ENCODE measurements at places on chromosomes 12 and 14. TPM values are rescaled to one million over a fixed set of nuclear protein-coding genes. Genes with fewer than 3 reads are reported as not detected.

DNA sequence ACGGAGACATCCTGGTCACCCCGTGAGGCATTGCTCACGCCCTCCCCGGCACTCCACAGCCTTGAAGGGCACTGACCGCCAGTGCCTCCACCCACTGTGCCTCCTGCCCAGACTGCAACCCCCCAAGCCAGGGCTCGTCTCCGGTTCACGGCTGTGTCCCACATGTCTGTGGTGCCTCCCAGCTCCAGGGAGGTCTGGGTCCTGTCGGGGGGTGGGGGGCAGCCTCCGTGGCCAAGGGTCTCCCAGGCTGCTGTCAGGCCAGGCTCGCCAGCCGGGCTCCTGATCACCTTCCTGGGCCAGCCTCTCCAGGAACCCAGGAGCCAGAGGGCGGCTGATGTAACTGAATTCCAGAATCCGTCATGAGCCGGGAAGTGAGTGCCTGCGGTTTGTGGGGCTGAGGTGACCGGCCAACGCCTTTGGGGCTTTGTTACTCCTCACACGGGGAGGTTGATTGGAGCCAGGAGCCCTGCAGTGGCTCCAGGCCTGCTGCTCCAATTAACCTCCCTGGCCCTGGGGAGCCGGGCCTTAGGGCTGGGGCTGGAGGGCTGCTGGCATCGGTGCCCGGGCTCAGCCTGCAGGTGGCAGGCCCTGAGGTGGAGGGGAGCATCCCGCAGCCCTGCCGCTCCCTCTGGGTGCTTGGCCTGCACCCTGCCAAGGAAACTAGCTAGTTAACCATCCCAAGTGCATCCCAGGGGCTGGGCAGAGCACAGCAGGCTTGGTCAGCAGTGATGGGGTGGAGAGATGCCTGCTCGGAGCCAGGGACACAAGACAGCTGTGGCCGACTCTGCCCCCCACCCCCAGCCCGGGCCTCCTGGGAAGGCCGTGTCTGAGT lies 36.4 kb upstream of the FBRSL1 start:
- DNase-seq: no peak

The SLC8A3 gene
- total RNA-seq: 28.4 TPM

DNA sequence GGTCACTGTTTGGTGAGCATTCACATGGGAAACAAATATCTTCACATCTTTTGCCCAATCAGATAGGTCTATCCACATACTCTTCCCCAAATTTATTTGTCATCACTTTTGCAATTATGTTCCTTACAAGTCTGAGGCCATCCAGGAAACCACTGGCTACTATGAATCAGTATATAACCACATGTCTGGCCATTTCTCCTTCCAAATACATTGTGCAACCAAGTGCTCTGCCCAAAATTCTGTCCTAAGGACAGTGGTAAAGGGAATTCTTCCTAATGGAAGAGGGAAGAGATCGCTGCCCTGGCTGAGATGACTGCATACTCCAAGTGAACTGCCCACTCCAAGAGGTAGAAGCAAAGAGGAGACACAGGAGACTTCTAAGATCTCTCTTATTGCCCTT lies 148.9 kb upstream of the MAX start:
- no peak for DNase-seq

The TSPAN9 gene
- 162 TPM for total RNA-seq

The NANOG gene
- total RNA-seq: not detected

The VRTN gene
- not detected for total RNA-seq

- no peak for DNase-seq
Measured at GRCh38 chr14:31084385-31084784, 58.2 kb upstream of the STRN3 start.

The DAD1 gene
- total RNA-seq: 168 TPM

- DNase-seq: no peak
Measured at GRCh38 chr12:87853448-87854003, 175.7 kb downstream of the C12orf50 start.
